Hematopoietic multipotent progenitor cell treated with erythropoietin and hydrocortisone succinate and interleukin-3 and kit ligand, for 4 days (in vitro differentiated cells): ENCODE measurements at places on chromosomes 13 and 19.
A peak's percentile ranks its signal among the peaks of the same experiment; 100 is the strongest.

DNA sequence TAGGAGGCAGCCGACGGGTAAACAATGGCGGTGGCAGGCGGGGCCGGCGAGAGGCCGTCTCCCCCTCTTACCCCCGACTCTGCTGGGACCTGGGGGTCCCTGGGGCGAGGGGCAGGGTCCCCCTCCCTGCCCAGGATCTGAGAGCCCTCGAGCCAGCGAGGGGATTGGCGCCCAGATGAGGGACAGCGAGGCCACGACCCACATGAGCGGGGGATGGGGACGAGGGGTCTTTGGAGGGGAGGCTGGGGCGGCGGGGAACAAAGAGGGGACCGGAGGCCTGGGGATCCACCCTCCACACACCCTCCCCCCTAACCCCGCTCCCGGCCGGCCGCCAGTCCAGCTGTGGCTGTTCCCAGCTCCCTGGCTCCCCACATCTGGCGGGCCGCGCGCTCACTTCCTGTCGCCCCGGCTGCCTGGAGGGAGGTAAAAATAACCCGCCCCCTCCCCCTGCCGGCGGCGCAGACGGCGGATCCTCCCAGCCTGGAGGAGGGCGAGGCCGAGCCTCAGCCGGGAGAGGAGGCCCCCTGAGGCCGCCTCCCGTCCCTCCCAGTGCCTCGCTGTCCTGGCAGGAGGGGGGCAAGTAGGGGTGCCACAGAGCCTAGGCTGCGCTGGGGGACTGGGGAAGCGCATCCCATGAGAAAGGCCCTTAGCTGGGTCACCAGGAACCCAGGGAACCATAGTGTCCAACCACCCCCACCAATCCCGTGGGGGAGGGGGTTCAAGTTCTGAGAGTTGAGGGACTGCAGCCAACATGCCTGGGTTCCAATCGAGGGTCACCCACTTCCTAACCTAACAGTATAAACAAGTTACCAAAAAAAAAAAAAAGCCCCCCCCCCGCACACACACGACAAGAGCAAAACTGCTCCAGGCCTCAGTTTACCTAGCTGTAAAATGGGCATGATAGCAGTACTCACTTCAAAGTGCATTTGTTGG is 29.3 kb upstream of the NANOS3 start:
- peak; percentile 95 for DNase-seq

DNA sequence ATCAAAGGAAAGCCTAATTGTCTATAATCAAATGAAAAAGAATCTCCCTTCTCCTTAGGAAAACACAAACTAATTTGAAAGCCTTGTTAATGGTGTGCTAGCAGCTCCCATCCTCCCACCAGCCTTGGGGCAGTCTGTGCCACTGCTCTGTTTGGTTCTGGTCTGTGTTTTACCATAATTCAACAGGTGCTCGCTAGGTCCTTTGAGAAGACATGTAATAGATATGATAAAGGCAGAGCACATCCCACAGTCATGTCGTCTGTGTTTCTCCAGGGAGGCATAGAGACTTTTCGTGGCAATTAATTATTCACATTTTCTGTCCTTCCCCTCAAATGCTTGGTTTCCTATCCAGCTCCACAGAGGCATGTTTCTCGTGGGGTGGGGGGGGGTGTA is 23.8 kb downstream of the FAM124A start:
- no peak for DNase-seq

- DNase-seq: no peak
These were observed 6.5 kb downstream of the CCNA1 start for GRCh38 chr13:36438594-36439483.

DNA sequence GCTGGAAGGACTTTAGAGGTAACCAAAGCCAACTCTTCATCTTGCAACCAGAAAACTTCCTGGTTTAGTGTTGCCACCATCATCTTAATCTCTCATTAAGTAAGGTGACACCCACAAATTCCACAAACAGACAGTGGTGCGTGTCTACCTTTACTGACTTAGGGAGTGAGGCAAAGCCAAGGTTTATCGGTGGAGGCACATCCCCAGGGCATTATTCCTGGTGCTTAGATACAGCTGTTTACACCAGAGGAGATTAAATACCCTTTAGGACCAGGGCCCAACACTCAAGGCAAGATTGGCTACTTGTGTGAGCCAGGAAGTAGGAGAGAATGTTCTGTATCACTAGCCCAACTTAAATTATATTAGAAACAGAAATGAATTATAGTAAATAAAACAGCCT is 9.5 kb downstream of the STOML3 start:
- DNase-seq: no peak

DNA sequence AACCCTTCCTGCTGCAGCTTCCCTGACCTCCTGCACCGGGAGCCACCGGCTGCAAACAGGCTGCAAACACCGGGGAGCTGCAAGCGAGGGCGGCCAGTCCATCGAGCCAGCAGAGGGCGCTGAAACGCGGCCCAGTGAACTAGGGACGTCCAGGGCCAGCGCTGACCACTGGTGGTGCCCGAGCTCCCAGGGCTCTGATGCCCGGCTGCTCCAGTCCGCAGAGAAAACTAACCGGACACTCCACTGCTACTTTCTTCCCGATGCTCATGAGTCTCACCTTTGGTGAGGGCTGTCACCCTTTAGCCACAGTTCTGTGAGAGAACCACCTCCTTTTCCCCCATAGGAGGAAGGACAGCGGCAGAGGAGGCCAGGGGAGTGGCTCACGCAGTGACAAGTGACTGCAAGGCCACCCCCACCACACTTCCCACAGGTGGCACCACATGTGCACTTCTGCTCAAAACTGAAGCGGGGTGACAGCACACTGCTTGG is 82.8 kb upstream of the MTIF3 start:
- DNase-seq: peak; percentile 74

DNA sequence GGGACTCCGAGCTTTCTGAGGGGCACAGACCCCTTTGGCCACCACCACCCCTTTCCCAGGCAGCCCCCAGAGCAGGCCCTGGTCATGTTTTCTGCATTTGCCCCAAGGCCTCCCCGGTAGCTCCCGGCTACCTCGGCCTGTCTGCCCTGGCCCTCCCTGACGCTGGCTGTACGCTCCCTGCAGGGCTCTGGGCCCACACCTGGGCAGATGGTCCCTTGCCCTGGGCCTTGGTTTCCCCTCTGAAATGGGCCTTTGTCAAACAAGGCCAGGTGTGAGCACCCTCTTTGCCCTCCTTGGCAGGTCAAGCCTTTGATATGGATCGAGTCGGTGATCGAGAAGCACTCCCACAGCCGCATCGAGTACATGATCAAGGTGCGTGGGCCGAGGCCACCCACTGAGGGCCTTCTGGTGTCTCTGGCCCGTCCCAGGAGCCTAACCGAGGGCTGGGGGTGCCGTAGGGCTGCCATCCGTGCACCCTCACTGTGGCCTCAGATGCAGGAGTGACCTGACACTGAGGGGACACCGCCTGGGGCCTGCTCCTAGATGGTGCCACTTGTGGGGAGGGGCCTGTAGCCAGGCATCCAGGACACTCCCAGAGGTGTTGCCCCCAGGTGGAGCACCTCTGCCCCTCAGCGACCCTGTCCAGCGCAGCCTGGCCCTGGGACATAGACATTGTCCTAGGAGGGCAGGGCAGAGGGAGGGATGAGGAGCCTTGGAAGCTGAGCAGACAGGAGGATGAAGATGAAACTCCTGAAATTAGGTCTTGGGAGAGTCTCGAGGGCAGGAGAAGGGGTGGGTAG is 30.3 kb downstream of the AP1M1 start:
- no peak for DNase-seq

- no peak for DNase-seq
These were observed 16.5 kb downstream of the ACP7 start for GRCh38 chr19:39100500-39101166.

- peak; percentile 91 for DNase-seq
These were observed 7.2 kb upstream of the ZNF606 start for GRCh38 chr19:58009666-58010301.

DNA sequence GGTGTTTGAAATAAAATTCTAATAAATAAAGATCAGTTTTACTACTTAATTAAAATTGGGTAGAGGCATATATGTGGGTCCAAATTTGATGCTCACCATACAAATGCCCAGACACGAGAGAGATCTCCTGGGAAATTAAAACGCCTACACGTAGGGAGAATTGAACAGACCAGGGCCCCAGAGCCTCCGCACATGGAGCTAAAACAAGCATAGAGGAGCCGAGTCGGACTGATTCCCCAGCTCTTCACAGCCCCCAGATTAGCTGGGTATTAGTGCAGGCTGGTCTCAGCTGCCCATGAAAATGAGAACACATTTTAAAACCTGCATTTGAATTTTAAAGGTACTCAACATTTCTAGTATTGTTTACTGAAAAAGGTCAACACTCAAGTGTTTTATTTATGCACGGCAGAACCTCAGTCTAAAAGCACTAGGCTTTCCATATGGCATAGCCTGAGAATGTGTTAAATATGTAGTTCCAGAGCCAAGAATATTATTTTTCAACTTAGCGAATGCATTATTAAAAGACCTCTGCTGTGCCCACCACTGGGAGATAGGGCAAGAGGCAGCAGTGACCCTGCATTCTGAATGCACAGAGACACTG is 344.8 kb downstream of the ENOX1 start:
- no peak for DNase-seq

GRCh38 chr13:111474136-111475002 is 153.9 kb downstream of the TEX29 start:
- DNase-seq: peak; percentile 61

DNA sequence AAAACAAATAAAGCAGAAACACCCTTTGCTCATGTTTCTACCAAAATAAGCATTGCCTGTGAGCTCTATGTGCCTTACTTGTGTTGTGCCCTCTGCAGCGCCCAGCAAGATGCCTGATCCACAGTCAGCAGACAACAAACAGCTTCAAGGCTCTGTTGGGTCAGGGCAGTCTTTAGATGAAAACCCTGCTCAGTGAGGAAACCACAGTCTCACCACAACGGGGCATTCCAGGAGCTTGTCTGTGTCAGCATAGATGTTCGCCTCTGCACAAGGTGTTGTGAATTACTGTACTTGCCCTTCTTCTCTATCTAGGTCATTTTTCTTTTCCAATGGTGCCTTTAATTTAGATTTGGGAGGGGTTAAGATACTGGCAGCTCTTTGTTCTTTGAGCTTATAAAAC is 251.9 kb downstream of the COL4A1 start:
- DNase-seq: peak; percentile 23

DNA sequence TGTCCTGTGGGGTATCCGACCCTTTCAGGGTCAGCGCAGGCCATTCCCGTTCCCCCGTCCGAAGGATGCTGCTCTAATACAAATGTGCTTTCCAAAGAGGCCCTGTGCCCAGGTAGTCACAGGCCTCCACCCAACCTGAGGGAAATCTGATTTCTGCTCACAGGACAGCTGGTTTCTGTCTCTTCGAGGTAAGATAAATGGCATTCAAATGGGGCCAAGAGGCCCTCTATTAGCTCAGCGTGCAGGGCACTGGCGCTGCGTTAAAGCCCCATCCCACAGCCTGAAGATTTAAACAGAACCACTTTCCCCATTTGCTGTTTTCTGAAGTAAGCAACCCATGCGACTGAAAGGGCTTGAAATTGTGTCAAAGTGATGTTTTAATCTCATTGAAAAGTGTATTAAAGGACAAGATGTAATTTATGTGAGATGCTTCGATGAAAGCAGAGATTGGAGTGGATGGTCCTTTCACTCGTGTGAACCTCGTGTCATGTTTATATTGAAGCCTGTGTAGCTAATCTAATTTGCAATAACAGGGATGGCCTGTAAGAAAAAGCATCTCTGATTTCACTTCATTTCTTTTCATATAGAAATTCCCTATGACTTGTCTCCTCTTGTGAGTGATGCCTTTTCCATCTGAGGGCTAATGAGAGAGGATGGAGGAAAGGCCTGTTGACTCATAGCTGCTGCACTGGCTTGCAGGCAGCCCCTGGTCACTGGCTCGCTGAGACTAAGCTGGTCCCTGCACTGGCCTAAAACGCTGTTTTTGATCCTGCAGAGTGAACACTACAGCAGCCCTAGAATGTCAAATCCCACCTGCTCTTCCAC is 7.3 kb upstream of the SOX1 start:
- no peak for DNase-seq

DNA sequence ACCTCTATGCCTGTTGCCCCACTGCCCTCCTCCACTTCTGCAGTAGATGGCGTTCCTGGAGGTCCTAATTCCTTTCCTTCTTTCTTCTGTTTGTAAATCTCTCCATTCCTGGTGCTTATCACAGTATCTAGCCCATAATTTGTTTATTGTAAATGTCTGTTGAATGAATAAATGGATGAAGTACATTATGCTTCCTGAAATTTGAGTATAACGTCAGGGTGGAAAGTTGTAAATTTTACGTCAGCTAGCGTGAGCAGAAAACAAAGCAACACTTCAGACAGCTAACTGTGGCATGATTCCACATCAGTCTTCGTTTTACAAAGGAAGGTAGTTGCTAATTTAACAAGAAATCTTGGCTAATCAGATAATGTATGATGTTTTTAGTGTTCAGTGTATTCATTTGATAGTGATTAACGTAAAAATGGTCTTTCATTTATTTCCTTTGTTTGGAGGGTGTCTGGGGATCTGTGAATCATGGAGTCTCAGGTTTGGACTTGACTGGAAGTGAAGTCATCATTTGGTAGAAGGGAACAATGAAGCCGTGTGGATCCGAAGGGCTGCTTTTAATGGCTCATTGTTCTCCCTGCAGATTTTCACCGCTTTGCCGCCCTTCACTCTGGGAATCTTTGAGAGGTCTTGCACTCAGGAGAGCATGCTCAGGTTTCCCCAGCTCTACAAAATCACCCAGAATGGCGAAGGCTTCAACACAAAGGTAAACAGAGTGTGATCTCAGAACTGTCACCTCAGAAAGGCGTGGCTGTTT is 215.1 kb downstream of the SHISA2 start:
- DNase-seq: no peak

DNA sequence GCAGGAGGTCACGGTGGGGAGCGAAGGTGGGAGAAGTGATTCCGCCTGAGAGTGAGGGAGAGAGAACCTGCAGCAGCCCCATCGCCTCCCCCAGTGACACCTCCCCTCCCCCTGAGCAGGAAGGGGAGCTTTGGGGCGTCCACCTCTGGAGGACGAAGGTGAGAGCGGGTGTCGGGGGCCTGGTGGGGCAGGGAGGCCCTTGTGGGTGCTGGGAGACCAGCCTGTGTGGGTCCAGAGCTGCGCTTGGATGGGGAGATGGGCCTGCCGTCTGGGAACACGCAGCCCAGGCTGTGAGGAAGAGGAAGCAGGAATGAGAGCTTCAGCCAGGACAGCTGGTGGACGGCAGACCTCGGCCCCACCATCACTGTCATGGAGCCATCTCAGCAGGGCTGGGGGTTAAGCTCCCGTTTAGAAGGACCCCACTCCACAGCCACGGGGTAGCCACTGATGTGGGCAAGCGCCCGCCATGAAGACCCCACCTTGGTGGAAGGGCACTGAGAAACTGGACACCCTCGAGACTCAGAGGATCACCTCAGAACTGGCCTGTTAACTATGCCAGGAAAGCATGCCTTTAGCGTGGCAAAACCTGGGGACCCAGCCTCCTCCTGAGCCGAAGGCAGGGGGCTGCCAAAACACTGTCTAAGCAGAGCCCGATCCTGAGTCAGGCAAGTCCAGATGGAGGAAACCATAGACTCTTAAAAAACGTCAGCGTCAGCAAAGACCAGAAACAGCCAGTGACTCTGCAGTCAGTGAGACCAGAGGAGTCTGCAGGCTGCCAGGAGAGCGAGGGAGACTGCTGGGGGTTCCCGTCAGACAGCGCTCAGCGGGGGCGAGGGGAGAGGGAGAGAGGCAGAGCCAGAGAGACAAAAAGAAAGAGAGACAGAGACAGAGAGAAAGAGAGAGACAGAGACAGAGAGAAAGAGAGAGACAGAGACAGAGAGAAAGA is 6.4 kb upstream of the PROZ start:
- peak; percentile 53 for DNase-seq

GRCh38 chr13:95620825-95621498 is 23.5 kb downstream of the DZIP1 start:
- DNase-seq: no peak

- no peak for DNase-seq
These were observed 162.4 kb downstream of the DCT start for GRCh38 chr13:94317063-94317491.

GRCh38 chr19:1074544-1075283 is 7.7 kb downstream of the ARHGAP45 start:
- peak; percentile 97 for DNase-seq
